ENCODE measurements at places on chromosomes 4 and X.

GRCh38 chrX:9785944-9786797 lies at the start of gene SHROOM2:
Gene SHROOM2, plus strand, starts transcription at chrX:9786429. Its CDS starts 117 bp downstream, at chrX:9786546.
- DNase-seq, result no peak

DNA sequence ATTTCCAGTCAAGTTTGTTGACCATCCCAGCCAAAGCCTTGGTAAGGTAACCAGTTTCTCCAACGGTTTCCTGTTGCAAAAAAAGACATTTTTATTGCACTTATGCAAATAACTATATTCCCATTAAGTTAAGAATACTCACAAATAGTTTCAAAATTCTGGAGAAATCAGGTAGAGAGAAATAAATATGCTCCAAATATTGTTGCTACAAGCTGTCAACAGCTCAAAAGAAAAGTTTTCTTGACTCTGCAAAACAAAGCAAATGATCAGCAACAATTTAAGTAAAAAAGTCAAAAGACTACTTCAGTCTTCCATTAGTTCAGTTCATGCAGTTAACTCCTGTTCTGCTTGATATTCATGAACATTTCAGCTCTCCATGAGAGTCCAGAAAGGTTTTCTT lies 49.0 kb upstream of the UGT8 start:
- no peak for DNase-seq

GRCh38 chrX:42094218-42094617 lies 170.9 kb upstream of the CASK start:
- DNase-seq, result no peak

DNA sequence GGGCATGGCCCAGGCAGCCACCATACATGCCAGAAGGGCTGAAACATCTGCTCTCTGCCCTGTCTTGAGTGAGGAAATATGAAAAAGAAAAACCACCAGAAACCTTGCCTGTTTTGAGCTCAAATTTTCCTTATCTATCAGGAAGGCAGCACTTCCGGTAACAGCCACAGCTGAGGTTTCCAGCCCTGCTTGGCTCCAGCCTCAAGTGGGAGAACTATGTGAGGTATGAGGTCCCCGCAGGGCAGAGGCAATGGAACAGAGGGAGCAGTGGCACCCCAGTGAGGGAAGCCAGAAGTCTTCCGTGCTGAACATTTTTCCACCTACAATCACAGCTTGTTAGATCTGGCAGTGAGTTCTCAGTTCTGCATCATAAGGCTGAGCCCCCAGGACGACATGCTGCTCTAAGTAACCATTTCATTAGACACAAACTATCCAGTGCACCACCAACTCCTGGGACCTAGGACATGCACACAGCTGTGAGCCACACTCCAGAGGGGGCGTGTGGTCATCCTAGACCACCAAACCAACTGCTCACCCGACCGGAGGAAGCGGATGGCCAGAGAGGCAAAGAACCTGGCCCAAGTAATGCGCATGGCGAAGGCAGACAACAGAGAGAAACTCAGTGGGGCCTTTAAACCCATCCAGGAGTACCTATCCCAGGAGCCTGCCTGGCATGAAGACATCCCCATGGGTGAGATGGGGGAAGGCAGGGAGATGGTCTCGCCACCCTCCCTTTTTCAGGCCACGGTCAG lies 22.6 kb downstream of the WDR1 start:
- no peak for DNase-seq

- DNase-seq, result no peak
Observed at GRCh38 chrX:43861750-43862149, 20.5 kb downstream of the MAOB start.

DNA sequence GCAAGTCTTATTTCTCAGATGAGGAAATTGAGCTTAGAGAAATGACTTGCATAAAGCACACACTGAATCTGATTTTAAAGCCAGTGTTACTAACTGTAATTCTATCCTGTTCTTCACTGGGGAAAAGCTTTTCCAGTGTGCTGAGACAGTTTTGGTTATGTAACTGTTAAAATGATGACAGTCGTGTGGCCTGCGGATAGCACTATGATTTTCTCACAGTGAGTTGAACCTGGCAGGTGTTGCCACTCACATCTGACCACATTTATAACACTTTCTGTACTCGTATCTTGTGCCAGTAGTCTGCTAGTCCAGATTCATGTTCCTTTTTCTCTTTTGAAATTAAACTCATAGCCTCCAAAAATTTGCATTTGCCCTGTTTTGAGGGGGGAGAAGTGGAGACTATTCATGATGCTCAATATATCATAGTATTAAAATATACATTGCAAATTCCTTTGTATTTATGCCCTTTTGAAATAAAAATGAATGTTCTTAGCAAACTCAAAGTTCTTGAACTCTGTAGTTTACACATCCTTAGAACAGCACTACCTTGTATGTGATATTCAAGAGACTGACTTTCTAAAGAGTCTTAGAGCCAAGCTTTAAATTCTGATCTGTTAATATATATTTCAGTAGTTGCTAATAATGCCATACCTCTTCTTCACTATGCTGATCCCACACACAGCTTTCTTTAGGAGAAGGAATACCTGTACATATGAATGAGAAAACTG lies 132.3 kb downstream of the PDLIM5 start:
- no peak for DNase-seq

DNA sequence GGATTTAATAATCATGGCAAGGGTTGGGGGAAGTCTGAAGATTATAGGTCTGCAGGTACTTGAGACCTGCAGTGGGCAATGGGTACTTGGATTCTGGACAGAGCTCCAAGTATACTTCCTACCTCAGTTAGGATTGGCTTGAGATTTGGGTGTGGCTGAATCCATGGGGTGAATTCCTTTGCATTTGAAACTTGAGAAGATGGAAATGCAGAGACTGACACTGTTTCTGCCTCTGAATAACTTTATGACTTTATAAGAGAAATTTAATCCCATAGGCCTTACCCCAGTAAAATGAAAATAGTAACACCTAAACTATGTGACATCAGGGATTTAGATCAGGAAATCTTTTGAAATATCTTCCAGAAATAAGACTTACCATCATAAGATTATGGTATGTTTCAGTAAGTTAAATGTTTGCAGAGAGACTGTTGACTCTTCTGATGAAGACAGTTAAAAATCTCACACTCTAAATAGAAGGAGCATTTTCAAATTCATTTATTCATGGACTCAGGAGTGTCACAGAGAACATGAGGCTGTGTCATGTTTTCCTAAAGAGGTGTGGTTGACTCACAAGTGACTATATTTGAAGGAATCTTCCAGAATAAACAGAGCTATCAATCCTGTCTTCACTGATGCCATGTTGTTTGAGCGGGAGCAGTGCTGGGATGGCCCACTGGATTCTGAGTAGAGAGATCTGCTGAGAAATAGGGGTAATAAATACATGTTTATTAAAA lies 513.5 kb upstream of the NR3C2 start:
- DNase-seq, result no peak

DNA sequence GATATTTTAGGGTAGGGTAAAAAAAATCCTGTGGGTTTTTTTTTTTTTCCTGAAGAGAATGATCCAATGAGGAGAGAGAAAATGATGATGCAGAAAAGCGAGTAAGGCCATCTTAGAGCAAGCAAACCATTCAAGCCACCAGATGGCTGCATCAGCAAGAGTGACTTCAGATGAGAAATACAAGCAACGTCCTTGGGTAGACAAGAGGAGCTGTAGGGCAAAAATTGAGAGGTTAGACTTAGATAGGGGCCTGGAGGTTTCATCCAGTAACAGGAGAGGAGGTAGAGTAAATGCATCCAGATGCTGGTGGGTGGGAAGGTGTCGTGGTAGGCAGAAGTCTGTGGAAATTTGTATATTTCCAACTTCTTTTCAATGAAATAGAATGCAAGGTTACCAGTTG lies 14.6 kb downstream of the FTHL17 start:
- DNase-seq, result no peak

Data from NCI-H2107 (cell line).